ENCODE measurements at places on chromosomes 3 and 15.

- no peak for DNase-seq
Measured at GRCh38 chr15:62734706-62735105, 307.8 kb upstream of the TPM1 start.

DNA sequence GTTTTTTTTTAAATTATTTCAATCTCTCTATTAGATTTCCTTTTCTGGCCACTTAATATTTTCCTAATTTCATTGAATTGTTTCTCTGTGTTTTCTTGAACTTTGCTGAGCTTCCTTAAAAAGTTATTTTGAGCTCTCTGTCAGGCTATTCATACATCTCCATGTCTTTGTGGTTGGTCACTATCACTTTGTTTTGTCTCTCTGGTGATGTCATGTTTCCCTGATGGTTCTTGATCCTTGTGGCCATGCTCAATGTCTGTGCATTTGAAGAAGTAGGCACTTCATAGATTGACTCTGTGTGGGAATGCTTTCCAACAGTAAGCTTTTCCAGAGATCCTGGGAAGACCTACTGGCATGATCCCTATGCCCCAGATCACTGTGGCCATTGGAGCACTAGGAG, 18.6 kb downstream of the CD200R1 start:
- no peak for DNase-seq

DNA sequence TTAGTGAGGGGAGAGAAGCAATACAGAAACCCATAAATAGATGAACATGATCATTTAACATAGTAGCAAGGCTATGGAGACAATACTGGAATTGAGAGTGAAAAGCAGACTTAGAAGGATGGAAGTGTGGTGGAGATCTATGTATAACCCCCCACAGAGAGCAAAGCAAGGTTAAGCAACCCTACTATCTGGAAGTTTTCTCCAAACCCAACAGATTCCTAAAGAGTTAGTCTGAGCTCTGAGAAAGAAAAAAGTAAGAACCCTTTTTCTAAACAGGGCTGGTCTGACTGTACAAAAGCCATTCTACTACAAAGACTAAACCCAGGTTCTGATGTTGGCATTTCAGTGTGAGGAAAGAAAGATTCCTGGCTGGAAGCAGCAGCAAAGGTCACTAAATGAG, 153.2 kb downstream of the WNT5A start:
- no peak for DNase-seq

DNA sequence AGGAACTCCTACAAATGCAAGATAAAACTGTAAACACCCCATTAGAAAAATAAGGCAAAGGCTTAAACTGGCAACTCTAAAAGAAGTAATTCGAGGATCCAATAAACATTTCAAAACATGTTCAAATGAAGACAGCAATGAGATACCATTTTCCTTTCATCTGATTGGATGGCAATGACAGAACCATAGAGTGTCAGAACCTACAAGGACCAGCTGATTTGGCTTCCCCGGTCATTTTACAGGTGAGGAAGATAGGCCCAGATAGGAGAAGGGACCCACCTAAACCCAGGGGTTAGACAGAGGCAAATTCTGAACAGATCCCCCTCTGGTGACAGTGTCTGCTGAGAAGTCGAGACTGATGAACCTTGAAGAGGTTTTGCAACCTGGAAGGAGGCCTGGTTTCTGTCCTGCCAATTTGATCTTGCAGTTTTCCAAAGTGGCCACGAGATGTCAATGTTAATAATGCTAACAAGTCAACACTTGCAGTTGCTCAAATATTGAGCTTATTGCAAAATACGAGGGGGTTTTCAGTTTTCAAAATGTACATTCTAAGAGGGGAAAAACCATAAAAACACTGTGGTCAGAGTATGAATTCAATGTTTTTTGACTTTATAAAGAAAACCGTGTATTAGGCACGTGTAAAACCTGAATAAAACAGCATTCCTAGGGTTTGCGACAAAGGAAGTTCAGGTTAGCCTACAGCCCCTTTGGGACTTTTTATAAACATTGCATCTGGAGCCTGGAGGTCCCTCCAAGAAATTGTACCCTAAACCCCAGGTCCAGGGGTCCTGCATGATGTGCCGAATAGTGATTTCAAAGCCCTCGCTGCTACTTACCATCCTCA, 21.5 kb downstream of the CFAP161 start:
- DNase-seq, result peak; percentile 6

GRCh38 chr3:71099997-71100719, 483.4 kb downstream of the FOXP1 start:
- no peak for DNase-seq

DNA sequence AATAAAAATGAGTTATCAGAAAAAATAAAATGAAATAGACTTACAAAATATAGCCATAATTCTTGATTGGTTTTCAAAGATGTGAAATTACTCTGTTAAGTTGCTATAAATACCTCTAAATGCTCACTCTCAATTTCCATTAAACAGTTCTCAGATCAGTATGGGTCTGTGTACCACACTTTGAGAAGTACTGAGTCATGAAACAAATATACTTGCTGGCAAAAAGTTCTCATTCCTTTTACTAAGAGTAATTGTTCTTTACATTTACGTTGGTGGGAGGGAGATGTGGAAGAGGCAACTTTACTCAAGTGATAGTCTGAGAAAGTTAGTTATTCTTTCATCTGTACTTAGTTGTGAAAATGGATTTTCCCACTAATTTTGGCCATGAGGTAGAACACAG, 96.3 kb downstream of the ZNF385D start:
- no peak for DNase-seq

- no peak for DNase-seq
Measured at GRCh38 chr3:38730281-38730680, 80.8 kb upstream of the SCN5A start.

DNA sequence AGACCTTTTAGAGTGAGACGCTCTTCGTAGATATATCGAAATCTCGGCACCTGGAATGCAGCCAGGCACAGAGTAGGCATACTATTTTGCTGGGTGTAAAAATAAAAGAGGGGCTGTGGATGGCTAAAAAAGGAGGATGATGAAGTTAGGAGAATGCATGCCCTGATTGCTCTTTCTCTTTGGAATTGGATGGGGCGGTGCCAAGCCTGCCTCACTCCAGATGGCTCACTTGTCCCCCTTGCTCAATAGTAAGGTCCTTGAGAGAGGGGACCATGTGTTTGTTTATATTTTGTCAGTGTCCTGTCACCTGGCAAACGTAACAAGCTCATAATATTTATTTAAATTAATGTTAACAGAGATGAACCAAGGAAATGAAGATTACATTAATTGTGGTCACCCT, 33.0 kb downstream of the SNRK start:
- DNase-seq, result no peak

DNA sequence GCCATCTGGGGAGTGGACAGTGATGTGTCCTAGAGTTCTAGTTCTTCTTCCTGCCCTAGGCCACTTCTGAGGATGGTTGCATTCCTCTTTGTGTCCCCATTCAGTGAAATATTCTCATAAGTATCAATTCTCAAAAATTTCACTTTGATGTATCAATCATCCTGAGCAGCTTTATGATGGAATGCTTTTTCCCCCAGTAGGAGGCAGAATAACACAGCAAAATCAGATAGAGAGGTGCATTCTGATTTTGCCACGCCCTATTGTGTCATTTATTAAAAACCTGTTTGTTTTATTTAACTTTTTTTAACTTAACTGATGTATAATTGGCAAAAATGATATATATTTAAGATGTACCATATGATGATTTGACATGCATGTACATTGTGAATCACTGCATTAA, 656.0 kb upstream of the GRM7 start:
- DNase-seq, result no peak

DNA sequence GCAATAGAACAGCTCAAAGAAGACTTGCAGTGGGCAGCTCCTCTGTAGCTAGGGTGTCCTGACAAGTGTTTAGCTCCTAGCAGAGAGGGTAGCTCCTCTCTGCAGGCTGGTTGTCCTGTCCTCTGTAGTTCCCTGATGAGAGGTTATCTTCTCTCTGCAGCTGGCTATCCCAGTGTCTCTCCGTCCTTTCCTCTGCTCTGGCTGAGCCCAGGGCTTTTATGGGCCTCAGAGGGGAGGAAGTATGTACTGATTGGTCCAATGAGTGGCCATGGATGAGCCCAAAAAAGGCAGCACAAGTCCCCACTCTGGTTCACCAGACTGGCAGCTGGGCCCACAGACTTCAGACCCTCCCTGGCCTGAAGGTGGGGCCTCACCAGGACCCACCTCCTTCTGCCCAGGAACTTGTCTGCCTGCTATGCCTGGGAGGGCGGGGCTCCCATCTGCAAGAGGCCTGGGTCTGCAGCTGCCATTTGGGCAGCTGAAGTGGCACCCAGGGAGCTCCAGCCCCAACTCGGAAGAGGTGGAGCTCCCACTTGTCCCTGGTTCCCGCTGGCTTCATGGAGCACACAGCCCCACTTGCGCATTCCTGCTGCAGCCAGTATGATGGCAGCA, 27.2 kb upstream of the MEX3B start:
- DNase-seq, result no peak

- no peak for DNase-seq
Measured at GRCh38 chr3:47376393-47376792, 4.4 kb upstream of the PTPN23 start.

DNA sequence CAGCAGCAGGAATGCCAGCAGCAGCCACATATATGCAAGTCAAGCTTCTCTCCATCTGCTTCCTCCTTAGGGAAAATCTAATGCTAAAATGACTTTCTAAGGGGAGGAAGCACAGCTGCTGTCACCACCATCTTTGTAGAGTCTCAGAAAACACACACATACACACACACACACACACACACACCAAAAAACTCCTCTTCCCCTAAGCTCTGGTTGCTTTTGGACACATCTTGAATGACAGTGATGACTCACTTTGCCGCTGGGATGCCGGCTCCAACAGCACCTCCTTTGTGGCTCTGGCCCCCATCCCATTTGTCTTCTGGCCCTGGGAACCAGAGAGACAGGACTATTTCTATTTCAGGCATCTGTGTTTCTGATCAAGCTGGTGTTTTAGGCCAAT, 124.8 kb upstream of the GOLIM4 start:
- DNase-seq, result no peak

- DNase-seq, result peak; percentile 53
Measured at GRCh38 chr3:50655009-50655830, 19.5 kb upstream of the DOCK3 start.

- no peak for DNase-seq
Measured at GRCh38 chr3:30332196-30333021, 274.0 kb upstream of the TGFBR2 start.

GRCh38 chr3:156579427-156579851, 24.5 kb upstream of the SSR3 start:
- DNase-seq, result no peak
